ENCODE measurements at places on chromosomes 7 and 10.

GRCh38 chr7:12199363-12199762 lies 11.7 kb upstream of the TMEM106B start:
- DNase-seq: peak; percentile 60

GRCh38 chr10:95312257-95312656 lies 21.5 kb upstream of the PDLIM1 start:
- peak; percentile 5 for DNase-seq

- DNase-seq: no peak
These were observed 196.6 kb upstream of the KIAA1217 start for GRCh38 chr10:24012249-24012803.

- no peak for DNase-seq
These were observed 31.8 kb upstream of the PRSS1 start for GRCh38 chr7:142717453-142717852.

GRCh38 chr10:73793456-73793855 lies 8.1 kb downstream of the ZSWIM8 start:
- DNase-seq: no peak

- DNase-seq: no peak
These were observed 359.9 kb downstream of the GLRX3 start for GRCh38 chr10:130495891-130496636.

DNA sequence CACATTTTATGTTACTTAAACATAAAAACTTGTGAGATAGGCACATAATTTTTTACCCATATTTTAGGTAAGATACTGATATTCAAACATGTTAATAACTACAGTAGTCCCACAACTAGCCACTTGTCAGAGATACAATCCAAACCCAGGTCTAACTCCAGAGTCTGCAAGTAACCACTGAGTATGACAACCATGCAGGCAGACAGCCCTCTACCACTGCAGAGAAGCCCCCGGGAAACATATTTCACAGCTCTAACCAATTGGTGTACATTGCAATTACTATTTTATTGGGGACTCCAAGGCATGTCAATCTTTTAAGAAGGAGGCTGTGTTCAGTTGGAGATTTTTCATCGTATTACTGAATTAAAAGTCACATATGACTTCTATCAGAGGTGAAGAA lies 107.2 kb upstream of the FAM133B start:
- DNase-seq: no peak

DNA sequence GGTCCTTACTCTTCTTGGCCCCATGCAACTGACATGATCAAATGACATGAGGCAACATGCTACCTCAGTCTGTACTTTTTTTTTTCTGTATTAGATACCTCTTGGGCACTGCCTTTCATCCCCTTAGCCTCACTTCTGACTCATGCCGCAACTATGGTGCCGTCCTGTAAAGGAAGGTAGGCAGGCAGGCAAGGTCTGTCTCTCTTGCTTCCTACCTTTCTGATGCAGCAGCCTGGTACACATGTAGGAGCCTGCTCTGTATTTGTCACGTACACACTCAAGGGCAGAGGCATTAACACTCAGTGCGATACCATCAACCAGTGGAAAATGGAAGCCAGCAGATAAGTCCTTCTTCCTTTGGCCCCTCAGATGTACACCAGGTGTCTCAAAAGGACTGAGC lies 146.7 kb downstream of the ATE1 start:
- no peak for DNase-seq

DNA sequence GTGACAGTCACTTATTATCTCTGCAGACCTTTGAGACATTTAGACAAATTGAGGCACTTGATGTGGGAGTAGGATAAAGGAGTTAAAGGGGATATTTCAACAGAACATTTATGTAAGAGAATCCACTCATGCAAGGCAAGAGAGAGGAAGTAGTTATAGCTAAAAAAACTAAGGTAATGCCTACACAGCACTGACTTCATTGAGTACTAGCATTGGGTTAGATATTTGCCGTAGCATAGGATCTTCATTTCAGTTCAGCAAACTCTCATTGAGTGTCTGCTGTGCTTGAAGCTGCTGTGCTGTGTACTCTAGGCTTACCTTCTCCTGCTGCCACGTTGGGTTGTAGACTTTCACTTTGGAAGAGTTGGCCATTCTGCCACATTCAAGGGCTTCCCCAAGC lies 10.5 kb upstream of the ENTPD1 start:
- no peak for DNase-seq

Measured in cardiac fibroblast (primary cell).